ENCODE measurements at places on chromosomes 5 and 9.
A peak's percentile ranks its signal among the peaks of the same experiment; 100 is the strongest.

DNA sequence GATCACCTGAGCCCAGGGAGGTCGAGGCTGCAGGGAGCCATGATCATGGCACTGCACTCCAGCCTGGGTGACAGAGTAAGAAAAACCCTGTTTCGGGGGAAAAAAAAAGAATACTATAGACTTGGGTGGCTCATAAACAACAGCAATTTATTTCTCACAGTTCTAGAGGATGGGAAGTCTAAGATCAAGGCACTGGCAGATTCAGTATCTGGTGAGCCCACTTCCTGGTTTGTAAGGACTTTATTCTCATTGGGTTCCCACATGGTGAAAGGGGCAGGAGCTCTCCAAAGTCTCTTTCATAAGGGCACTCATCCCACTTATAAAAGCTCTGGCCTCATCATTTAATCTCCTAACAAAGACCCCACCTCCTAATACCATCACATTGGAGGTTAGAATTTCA is 8.7 kb downstream of the HINT1 start:
- no peak for DNase-seq

GRCh38 chr9:88060746-88061145 is 77.5 kb downstream of the SPATA31C2 start:
- no peak for DNase-seq

- no peak for DNase-seq
These were observed 19.0 kb downstream of the TMC1 start for GRCh38 chr9:72540348-72540873.

GRCh38 chr5:163622799-163623198 is 117.4 kb downstream of the MAT2B start:
- DNase-seq: no peak

GRCh38 chr5:161934486-161934885 is 86.6 kb downstream of the GABRA1 start:
- no peak for DNase-seq

- DNase-seq: no peak
These were observed 201.4 kb downstream of the ZNF462 start for GRCh38 chr9:107064378-107064777.

DNA sequence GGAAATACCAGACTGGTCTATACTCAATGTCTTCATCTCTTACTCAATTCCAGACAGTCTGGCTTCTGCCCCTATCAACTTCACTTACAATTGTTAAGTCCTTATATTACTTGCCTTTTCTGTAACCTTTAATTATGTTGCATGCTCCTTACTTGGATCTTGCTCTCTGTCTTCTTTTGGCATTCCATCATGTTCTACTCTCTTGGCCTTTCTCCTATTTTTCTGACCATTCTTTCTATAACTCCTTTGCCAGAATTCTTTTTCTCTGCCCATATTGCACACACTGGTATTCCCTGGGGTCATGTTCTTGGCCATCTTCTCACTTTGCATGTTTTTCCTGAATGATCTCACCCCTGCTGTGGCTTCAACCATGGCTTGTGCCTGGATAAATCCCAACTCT is 209.8 kb upstream of the ZNF462 start:
- peak; percentile 70 for DNase-seq

GRCh38 chr5:1634337-1634661 is 110.5 kb upstream of the LPCAT1 start:
- no peak for DNase-seq

DNA sequence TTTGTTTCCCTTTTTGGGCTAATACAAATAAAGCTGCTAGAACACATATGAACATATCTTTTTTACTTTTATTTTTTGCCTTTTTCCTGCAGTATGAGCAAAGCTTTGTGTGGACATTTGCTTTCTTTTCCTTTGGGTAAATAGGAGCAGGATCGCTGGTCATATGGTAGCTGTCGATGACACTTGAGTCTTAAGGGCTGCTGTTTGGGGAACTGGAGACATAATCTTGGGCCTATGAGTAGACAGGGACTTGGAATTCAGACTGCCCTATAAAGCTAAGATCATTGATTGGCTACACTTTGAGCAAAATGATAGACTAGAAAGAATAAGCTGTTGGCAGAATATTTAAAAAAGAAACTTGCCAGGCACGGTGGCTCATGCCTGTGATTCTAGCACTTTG is 60.9 kb upstream of the ABL1 start:
- no peak for DNase-seq

DNA sequence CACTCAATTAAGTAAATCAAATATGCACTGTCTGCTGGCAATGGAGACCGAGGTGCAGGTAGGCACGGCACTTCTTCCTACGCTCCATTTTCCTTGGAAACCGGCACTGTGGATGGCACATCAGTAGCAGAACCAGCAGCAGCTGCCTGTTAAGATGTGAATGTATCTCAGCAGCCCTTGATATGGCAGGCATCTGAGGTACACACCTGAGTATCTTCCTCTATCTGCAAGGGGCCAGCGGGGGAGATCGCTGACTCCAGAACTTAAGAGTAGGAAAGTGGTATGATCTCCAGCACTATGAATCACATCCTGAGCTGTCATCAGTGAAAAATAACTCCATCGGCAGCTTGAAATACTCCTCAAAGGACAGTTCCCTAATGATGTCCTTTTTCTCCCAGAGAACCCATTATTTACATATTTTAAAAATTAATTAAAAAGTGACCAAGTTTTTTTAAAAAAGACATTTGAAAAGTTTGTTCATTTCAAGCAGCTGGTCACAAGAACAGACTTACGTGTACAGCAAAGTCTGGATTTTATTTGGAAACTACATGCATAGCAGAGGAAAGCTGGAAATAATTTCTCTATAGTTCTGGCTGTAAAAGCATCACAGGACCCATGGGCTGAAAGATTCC is 97.1 kb downstream of the ADAMTS12 start:
- DNase-seq: no peak

DNA sequence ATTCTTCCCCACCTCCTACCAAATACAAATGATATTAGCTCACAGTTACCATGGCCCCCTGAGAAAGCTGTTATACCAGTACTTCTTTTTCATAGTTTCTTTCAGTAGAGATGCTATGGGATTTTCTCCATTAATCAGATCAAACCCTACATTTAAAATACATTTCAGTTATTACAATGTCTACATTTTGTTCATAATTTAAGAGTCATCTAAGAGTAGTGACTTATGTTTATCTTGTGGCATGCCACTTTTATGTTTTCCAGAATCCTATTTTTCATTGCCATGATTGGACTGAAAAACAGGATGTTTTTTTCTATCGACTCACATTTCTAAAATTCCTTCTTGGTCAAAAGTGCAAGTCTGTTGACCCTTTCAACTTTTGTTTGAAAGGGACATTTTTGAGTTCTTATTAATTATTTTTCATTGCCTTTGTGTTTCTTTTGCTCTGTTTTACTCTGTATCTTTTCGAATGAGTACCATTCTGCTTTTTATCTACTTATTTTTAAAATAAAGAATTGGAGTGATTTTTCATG is 77.4 kb upstream of the ANXA1 start:
- no peak for DNase-seq

DNA sequence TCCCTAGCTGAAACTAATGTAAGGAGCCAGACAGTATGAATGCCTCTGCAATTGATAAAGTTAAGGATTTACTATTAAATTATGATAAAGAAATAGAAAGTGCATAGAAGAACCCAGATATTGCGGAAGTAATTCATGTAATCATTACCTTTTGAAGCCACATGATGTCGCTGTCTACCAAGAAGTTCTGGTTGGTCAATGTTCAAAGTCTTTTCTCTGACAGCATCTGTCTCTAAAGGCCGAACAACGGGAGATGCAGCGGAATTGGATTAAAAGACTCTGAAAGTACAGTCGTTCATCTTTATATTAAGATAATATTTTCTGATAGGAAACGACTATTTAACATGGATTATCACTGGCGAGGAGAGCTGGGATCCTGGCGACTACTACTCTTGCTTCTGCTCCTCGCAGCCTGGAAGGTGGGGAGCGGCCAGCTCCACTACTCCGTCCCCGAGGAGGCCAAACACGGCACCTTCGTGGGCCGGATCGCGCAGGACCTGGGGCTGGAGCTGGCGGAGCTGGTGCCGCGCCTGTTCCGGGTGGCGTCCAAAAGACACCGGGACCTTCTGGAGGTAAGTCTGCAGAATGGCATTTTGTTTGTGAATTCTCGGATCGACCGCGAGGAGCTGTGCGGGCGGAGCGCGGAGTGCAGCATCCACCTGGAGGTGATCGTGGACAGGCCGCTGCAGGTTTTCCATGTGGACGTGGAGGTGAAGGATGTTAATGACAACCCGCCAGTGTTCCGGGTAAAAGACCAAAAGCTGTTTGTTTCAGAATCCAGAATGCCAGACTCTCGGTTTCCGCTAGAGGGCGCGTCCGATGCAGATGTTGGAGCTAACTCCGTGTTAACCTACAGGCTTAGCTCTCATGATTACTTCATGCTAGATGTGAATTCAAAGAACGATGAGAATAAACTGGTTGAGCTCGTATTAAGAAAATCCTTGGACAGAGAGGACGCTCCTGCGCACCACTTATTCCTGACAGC is at the start of gene PCDHA8:
Gene PCDHA8, plus strand, starts transcription at position 210 of the 985 bp plus-strand sequence. Its CDS starts 135 bp downstream, at position 345.
- DNase-seq: no peak

GRCh38 chr5:67771221-67771620 is 444.3 kb upstream of the PIK3R1 start:
- no peak for DNase-seq

GRCh38 chr9:108411632-108412031 is 444.2 kb downstream of the ACTL7B start:
- DNase-seq: no peak

DNA sequence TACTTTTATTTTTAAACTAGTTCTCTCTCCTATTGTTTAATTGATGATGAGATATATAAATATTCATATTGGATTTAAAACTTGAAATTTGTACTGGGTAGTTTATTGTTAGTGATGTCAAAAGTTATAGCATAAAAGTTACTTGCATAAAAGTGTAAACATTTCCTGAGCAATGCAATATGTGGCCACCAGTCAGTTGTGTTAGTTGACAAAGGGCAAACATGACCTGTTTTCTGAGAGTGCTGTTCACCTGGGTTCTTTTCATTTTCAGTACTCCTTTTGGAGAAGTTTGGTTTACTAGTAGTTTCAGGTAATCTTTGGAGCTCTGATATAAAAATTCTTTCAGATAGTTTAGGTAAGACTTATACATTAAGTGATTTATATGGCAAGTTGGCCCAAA is 69.4 kb downstream of the COMMD10 start:
- DNase-seq: no peak

GRCh38 chr5:131264451-131265099 is 722 bp downstream of the CDC42SE2 start:
- no peak for DNase-seq

DNA sequence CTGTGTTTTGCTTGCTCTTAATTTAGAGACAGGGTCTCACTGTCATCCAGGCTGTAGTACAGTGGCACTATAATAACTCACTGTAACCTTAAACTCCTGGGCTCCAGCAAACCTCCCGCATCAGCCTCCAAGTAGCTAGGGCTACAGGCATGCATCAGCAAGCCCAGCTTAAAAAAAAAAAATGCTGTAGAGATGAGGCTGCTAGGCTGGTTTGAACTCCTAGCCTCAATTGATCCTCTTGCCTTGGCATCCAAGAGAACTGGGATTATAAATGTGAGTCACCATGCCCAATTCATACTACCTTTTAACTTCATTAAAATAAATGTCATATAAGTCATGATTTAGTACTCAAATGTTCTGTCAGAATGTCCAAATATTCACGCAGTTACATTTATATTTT is 2195.7 kb upstream of the C9orf72 start:
- DNase-seq: no peak

DNA sequence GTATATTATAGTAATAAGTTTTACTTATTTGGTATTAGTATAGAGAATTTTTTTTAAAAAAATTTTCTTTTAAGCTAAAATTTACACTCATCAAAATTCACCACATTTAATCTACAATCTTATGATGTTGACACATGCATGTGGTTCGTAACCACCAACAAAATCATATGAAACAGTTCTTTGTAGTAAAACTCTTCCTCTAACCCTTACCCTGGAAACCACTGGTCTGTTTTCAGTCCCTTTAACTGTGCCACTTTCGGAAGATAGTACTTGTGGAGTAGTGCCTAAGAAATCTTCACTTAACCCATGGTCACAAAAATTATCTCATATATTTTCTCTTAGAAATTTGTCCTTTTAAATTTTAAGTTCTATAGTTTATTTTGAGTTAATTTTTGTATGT is 1498.8 kb downstream of the MAT2B start:
- DNase-seq: no peak

- DNase-seq: no peak
These were observed 378.8 kb upstream of the TUSC1 start for GRCh38 chr9:26057050-26057449.

- DNase-seq: no peak
These were observed 108.3 kb downstream of the WNK2 start for GRCh38 chr9:93292288-93292615.

DNA sequence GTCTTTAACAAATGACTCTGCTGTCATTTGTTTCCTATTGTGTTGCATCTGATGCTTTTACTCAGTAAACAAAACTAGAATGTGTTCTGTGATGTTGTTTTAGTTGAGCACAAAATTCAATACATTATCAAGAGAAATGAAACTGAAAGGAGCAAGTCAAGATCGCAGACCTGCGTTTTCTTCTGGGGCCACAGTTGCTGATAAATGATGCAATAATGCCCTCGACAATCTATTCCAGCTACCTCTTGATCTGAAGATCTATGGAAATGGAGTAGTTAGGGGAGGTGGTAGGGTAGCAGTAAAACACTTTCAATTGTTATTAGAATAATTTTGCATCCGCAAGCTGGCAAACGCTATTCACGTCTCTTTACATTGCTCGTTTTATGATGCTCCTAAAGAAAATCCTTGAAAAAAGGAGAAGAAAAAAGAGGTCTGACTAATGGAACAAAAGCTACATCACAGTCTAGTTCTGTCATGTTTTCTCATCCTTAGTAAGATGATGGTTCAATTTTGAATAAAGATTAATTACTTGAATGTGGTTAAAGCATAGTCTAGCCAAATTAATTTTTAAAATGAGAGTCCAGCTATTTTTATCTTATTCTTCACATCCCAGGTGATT is 1.6 kb downstream of the ZNF366 start:
- no peak for DNase-seq

DNA sequence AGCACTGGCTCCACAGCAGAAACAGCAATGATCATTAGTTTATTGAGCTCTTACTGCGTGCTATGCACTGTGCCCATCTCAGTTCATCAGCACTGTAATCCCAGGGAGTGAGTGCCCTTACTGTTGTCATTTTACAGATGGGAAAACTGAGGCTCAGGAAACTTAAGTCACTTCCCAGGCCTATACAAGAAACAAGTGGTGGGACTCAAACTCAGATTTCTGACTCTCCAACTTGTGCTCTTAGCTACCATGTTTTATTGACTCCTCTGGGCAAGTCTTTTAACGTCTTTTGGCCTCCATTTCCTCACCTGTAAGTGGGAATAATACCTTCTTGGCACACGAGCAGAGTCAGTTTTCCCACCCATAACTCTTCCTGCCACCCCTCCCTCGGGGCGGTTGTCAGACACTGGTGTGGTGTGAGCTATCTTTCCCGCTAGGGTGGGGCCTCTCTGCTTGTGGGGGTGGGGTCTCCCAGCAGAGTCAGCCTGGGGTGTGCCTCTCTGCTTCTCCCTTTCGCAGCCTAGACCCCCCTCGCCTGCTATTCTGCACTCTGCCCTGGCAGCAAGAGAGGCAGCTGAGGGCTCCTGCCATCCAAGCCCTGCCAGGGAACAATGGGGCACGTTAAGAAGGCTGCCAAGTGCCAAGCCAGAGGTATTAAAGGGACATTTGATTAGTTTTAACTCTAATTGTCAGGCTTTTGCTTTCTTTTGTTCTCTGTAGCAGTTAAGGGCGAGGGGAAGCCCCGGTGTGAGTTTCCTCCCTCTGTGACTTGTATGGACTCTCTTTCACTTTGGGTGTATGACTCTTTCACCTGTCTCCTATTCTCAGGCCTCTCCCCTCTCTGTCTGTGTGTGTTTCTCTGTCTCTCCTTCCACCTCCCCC is 12.1 kb downstream of the GALNT10 start:
- no peak for DNase-seq

GRCh38 chr5:158801893-158802292 is 297.8 kb downstream of the EBF1 start:
- DNase-seq: no peak
